ENCODE measurements at places on chromosomes 4 and X.

GRCh38 chr4:75686346-75686745 is 13.1 kb upstream of the G3BP2 start:
- DNase-seq, result no peak

GRCh38 chrX:45110494-45110893 is 90.2 kb downstream of the DIPK2B start:
- DNase-seq, result no peak

GRCh38 chr4:40843696-40844095 is 93.9 kb downstream of the NSUN7 start:
- no peak for DNase-seq

DNA sequence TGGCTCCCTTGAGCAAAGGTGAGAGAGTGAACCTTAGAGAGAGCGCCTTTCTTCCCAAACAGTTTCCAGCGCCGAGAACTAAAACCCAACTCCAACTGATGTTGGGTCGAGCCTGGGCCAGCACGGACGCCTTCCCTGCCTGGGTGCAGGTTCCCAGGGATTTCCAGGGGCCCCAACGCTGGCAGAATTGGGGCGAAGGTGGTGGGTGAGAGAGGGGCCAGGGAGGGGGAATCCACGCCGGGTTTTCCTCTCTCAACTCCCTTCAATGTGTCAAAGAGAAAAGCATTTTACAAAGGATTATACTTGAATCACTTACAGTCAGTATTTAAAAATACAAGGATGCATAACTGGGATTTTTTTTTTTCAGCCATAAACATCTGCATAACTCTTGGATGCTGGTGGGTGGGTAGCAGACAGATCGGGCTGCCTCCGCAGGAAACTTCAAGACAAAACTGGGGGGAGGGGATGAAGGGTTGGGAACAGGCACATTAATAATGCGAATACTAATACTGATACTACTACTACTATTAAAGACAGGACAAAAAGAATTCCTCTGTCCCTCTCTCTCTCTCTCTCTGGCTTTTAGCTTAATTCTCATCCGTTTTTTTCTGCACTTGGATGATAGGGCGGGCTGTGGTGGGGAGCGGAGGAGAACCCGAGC is 1.3 kb upstream of the ARX start:
- DNase-seq, result no peak

DNA sequence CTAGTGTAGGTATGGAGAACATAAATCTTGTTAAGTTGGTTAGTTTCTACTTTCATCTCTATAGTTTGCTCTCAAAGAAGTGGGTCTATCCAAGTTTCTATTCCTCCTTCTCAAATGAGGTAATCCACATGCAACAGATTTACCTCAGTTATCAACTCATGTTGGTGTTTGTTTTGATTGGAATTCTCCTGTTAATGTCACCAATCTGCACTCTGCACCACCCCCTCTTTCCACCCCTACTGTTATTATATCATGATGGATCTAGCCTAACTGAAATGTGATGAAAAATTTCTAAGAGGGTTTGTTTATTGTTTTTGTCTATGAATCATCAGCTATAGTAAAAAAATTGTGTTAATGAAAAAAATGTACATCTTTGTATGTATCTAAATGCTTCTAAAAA is 66.1 kb downstream of the AGTR2 start:
- DNase-seq, result no peak

DNA sequence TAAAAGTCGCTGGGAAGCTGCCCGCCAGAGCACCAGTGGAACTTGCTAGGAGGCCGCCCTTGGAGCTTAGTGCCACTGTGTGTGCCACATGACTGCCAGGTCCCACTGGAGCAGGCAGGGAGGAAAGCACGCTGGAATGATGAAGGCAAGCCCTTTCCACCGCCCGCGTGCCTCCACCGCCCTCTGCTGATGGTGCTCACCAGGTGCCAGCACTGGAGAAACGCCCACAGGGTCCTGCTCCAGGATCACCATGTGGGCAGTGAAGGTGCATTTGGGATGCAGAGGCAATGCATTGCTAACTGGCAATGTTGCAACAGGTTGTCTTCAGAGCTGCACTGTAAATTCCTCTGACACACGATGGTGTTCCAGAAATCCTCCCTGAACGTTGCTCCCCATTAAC is 76.3 kb downstream of the SHROOM2 start:
- DNase-seq, result no peak

GRCh38 chr4:2416564-2417225 is 1.8 kb downstream of the ZFYVE28 start:
- no peak for DNase-seq

DNA sequence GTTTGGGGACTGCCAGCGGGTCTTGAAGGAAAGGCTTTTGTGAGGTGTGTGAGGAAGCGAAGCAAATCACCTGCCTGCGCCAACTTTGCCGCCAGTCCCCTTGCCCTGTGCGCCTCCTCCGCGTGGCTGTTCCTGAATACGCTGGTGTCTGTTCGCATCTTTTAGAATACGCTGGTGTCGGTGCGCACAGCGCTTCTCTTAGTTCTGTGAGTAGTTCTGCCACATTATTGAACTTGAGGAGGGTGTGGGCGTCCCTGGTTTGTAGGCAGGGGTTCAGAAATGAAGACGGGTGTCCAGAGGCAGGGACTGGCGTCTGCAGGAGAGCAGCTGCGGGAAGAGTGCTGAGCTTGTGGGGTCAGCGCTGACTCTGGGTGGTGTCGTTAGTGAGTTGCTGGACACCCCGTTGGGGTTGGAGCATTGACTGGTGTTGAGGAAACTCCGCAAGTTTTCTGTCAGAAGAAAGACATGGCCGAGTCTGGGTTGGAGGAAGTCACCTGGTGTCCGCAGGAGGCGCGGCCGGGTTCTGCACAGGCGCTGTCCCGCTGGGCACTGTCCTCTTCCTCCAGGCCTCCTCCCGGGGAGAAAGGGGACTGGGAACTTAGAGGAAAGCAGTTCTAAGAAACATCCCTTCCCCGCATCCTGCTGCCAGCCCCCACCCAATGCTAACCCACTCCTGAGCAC is 930 bp downstream of the ZNF718 start:
- DNase-seq, result no peak

Data from GM12864 (cell line).